ENCODE measurements at places on chromosomes 16 and 17.

DNA sequence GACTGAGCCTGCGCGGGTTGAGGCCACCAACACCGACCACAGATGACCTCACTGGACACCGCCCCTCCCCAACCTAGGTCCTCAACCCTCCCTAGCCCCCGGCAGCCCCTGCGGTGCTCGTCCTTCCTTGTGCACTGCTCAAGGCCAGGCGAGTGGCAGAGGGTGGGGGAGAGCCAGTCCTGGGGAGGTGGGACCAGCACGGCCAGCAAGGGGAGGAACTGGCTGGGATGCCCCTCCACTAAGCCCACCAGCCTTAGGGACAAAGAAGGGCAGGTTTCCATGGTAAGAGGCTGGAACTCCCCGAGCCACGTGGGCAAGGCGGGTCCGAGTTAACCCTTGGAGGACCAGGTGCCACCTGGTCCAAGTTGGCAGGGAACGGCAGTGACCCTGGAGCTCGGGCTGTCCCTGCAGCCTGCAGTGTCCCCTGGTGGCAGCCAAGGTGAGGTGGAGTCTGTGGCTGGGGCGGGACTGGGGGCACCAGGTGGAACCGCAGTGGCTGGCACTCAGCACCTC is 9.2 kb downstream of the FSCN2 start:
- peak; percentile 32 for DNase-seq

- DNase-seq: no peak
Measured at GRCh38 chr17:42553161-42553818, 567 bp downstream of the HSD17B1 start.

- no peak for DNase-seq
Measured at GRCh38 chr17:17353625-17354484, 50.7 kb downstream of the NT5M start.

DNA sequence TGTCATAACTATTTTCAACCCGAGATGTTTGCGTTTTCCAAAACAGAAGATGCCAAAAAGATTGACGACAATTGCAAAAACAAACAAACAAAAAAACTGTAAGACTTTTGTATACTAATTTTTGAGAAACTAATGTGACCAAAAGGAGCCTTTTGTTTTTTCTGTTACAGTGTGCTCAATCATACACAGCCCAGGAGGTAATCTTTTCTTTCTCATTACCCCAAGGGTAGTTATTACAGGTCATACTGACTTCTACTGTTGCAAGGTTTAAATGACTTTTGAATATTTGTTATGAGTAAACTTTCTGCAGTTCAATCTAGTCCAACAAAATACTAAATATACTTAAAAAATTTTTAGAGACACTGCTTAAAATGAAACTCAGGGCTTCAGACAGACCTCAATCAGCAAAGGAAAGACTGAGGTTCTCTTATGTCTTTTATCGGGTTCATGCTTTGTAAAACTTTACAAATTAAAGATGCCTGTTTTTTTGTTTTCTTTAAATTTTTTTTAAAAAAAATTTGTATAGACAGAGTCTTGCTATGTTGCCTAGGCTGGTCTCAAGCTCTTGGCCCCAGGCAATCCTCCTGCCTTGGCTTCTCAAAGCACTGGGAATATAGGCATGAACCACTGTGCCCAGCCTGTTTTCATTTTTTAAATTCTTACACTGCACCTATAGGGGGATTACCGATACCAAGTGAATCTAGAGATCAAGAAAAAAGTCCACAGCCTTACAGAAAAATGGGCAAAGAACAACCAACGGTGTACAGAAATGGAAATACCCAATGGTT is 47.6 kb downstream of the SPOP start:
- DNase-seq: no peak
